ENCODE measurements at places on chromosomes 4 and X.

DNA sequence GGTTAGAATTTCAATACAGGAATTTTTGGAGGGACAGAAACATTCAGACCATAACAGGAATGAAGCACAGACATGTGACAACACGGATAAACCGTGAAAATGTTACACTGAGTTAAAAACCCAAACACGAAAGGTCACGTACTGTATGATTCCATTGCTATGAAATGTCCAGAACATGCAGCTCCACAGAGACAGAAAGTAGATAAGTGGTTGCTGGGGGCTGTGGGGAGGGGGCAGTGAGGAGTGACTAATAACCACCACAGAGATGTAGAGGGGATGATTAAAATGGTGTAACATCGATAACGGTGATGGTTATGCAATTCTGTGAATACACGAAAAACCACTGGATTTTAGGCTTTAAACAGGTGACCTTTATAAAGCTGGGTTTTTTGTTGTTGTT lies 8.3 kb downstream of the GPR143 start:
- no peak for DNase-seq

- DNase-seq: no peak
Observed at GRCh38 chrX:143304518-143304917, 212.8 kb downstream of the SPANXN3 start.

- DNase-seq: no peak
Observed at GRCh38 chr4:25169446-25169845, 9.2 kb upstream of the SEPSECS start.

- DNase-seq: no peak
Observed at GRCh38 chr4:154807042-154807630, 26.1 kb downstream of the RBM46 start.

DNA sequence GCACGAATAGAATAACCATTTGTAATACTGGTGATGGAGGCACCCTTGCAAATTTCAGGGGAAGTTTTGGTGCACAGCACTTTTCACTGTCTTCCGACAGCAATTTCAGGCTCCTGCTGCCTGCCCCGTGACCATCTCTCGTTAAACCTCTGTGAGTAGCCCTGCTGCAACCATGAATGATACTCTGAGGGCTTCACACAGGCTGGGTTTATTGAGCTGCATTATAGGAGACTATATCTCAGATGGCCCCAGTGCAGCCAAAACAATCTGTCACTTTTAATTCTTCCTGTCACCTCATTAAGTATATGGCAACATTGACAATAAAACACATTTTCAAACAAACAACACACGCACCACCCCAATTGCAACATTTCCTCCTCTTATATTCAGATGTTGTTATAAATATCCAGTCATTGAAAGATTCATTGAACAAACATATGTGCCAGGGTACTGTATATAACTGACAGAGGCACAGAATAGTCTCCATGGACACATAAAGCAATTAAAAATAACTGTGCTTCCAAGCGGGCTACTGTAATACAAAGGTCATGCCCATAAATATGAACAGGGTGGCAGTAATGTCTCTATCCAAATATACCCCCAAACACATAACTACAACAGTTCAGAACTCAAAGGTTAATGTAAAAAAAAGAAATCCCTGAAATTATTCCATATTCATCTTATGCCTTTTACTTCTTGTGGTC lies 477.0 kb downstream of the GBA3 start:
- DNase-seq: no peak

DNA sequence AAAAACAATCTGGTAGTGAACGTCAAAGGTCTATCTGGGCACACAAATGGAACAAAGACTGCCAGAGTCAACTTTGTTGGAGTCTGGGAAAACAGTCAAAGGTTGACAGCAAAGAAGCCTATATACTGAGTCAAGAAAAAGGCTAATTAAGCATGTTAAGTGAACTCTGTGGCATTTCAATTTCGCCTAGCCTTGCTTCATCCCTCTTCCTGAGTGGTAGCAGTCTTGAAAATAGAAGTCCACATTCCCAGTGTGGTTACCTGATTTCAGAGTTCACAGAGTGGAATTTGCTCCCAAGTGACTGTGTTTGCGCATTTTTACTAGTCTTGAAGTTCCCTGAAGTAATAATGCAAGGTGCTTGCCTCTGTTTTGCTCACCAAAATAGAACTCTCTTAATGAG lies 760.0 kb downstream of the FSTL5 start:
- no peak for DNase-seq

GRCh38 chrX:55801811-55802210 lies 84.3 kb downstream of the RRAGB start:
- DNase-seq: no peak

DNA sequence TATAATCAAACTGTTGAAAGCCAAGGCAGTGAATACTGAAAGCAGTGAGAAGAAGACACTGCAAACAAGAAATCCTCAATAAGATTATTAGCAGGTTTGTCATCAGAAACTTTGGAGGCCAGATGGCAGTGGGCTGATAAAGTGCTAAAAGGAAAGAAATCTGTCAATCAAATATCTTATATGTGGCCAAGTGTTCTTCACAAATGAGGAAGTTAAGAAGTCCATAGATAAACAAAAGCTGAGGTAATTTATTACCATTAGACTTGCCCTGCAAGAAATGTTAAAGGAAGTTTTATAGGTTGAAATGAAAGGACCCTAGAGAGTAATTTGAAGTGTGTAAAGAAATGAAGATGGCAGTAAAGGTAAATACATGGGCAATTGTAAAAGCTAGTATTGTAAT lies 586.6 kb downstream of the RAPGEF2 start:
- no peak for DNase-seq

DNA sequence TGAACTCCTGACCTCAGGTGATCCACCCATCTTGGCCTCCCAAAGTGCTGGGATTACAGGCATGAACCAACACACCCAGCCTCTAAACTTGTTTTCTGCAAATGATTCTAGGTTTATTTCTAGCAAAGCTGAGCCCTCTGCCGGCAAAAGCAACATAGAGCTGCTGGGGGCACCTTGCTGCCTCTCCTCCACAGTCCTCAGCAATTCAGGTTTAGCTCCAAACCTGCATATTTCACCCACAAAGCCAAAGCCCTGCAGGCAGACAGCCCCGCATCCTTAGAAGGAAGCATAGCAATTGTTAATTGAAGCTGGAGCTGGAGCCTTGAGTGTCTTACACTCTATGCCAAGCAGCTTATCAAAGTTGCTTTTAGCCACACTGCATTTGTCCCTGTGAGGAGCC lies 24.9 kb upstream of the OCIAD2 start:
- no peak for DNase-seq

GRCh38 chr4:94400191-94400590 lies 51.6 kb upstream of the PDLIM5 start:
- no peak for DNase-seq

- no peak for DNase-seq
Observed at GRCh38 chr4:17232566-17233253, 279.2 kb downstream of the QDPR start.

- peak; percentile 0 for DNase-seq
Observed at GRCh38 chrX:1582686-1583437, 8.5 kb upstream of the AKAP17A start.

DNA sequence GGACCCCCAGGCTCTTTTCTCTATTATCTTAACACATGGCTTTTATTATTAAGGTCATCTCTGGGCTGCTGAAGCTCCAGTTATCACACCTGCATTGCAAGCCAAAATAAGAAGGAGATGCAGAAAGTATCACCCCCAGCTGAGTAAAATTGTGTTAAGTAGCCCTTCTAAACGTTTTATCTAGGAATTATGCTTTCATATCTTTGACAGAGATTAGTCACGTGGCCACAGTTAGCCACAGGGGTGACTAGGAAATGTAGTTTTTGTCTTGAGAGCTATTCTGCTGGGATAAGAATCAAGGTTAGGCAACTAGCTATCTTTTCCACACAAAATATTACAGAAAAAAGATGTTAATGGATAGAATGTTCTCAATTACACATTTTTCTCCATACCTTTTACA lies 102.1 kb downstream of the ANXA3 start:
- DNase-seq: no peak

DNA sequence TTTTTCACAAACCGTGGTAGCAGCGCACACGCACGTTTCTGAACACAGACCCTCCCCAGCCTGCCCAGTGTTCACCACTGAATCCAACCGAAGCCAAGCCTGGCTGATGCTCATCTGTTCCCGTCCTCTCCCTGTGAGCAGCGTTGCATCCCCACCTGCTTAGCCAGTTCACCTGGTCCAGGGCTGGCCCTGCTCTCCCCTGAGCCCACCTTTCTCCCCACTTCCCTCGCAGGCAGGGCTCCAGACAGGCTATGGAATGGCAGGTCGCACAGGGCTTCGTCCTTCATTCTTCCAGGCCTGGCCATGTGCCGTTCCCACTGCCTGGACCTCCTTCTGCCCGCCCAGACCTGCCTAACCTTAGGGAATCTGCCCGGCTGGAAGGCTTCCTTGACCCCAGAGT lies 246.9 kb downstream of the EVC2 start:
- DNase-seq: no peak

DNA sequence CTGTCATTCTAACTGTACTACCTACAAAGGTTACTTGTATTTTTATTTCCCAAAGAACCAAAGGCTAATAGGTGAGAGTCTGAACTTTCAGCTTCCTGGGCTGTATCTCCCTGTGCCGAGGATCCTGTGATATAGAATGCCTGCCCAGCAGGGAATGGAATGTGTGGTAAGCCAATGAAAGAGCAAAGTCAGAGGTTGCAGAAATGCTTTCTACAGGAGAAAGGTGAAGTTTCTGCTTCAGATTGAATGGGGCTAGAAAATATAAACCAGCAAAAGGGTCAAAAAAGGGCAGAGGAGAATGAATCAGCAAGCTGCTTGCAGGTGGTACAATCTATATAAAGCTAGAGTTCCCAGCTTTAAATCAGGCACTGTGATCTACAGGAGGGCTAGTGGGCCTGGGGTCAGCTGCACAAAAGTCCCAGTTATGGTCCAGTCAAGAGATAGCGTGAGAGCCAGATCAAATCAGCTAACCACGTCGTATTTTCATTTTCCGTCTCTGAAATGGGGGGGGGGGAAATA lies 146.1 kb downstream of the DCTD start:
- no peak for DNase-seq

DNA sequence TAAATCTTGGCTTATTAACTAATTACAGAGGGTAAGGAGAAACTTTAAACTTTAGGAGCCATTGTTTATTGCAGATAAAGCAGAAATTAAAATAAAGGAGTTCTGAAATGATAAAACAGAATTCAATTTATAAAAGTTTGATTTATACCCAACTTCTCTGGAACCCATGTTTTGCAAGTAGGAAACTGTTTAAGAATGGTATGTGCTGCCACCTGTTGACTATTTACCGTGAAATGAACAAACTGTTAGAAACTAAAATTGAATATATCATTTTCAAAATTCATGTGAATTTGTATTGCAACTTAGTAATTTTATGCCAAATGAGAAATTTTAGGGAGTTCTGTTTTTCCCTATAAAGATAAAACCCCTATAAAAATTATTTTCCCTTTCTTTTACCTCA lies 11.0 kb upstream of the TBC1D8B start:
- no peak for DNase-seq

GRCh38 chr4:53854991-53855568 lies 209.3 kb downstream of the CHIC2 start:
- DNase-seq: peak; percentile 9

GRCh38 chrX:42567268-42567667 lies 210.7 kb downstream of the PPP1R2C start:
- DNase-seq: no peak

GRCh38 chrX:25009407-25009806 lies 6.4 kb downstream of the ARX start:
- DNase-seq: no peak

GRCh38 chrX:82092307-82092706 lies 890.4 kb downstream of the SH3BGRL start:
- no peak for DNase-seq

GRCh38 chrX:68994135-68994890 lies 165.5 kb downstream of the EFNB1 start:
- no peak for DNase-seq

DNA sequence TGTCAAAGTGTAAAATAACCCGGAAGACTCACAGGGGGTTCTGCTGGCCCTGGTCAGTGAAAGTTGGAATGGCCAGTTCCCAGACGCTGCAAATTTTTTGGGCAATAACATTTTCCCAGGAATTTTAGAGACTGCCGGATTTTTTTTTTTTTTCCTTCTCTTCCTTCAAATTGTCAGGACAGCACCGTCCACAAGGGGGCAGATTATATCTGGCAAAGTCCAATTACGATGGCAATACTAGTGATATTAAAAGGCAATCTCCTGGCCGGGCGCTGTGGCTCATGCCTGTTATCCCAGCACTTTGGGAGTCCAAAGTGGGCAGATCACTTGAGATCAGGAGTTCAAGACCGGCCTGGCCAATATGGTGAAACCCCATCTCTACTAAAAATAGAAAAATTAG lies 20.5 kb downstream of the SLC25A5 start:
- no peak for DNase-seq

GRCh38 chr4:152094970-152095700 lies 334.3 kb upstream of the GATB start:
- no peak for DNase-seq

DNA sequence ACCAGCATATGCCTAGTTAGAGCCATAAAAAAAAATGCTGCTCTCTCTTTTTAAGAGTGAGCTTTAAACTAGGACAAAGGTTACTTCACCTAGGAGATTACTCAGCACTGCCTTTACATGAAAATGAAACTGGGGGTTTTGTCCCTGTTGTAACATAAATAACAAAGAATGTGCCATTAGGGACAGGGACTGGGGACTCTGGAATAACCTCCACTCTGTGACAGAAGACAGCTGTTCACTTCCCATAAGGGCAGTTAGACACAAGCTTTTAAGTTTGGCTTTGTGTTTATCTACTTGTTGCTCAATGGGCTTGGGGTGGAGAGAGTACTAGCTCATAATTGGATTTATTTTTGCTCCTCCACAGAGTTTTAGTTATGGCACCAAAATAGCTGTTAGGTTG lies 11.9 kb downstream of the ENPEP start:
- DNase-seq: no peak

DNA sequence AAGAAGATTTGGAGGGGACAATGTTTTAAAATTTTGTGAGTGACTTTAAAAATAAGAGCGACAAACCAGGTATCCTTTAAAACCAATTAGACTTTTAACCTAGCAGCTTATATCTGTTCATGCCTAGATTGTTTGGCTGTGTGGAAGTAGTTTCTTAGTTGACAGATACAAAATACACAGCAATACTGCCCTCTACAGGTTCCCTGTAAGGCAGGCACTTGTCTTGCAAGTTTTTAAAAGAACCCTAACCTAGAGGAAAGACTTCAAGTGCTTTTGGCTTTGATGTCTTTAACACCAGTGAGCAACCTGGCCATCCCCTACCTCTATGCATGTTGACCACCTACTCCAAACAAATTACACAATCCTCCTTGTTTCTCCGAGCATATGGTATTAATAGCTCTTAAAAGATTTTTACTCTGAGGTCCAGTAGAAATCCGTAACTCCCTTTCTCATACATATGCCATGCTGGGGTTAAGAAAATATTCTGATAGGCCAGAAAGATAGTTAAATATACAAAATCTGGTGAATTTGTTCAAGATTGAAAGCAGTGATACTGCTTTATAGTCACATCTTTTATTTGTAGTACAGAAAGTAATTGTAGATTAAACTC lies 273.0 kb downstream of the ARHGAP24 start:
- DNase-seq: no peak

Measured in SIG-M5 (cell line).